ENCODE measurements at places on chromosomes 1 and 21. TPM values are rescaled to one million over a fixed set of nuclear protein-coding genes. Genes with fewer than 3 reads are reported as not detected.

GRCh38 chr1:214602764-214603657 lies at the start of gene CENPF:
CENPF (plus strand) TSS chr1:214603195; CDS start chr1:214613755, 10,560 bp downstream.
- peak; percentile 99 for DNase-seq
- H3K4me3 ChIP-seq, result peak within 1 kb of the TSS; percentile 95
- no peak within 1 kb of the TSS for H3K27ac ChIP-seq
- H3K36me3 ChIP-seq, result peaks cover 11% of the 10 kb centered on the region

- H3K36me3 ChIP-seq, result peaks cover 5% of the 10 kb centered on the region
- H3K27ac ChIP-seq, result no peak overlapping the region
- no peak for DNase-seq
- H3K4me3 ChIP-seq, result peak overlapping the region; percentile 90
- peaks cover 15% of the 10 kb centered on the region for H3K27me3 ChIP-seq
- peaks cover 11% of the 10 kb centered on the region for H3K4me1 ChIP-seq
Measured at GRCh38 chr1:29236712-29237128, 398 bp downstream of the PTPRU start.

GRCh38 chr1:81820765-81821164 lies 20.0 kb downstream of the ADGRL2 start:
- no peak overlapping the region for H3K27ac ChIP-seq
- H3K4me1 ChIP-seq, result peaks cover 7% of the 10 kb centered on the region
- no peak overlapping the region for H3K4me3 ChIP-seq
- DNase-seq, result no peak
- no peaks in the 10 kb centered on the region for H3K27me3 ChIP-seq
- H3K36me3 ChIP-seq, result no peaks in the 10 kb centered on the region

- H3K27ac ChIP-seq, result no peak overlapping the region
- H3K36me3 ChIP-seq, result no peaks in the 10 kb centered on the region
- H3K4me3 ChIP-seq, result no peak overlapping the region
- H3K27me3 ChIP-seq, result no peaks in the 10 kb centered on the region
- no peaks in the 10 kb centered on the region for H3K4me1 ChIP-seq
- DNase-seq, result no peak
Measured at GRCh38 chr1:57672346-57673140, 248.7 kb upstream of the DAB1 start.

DNA sequence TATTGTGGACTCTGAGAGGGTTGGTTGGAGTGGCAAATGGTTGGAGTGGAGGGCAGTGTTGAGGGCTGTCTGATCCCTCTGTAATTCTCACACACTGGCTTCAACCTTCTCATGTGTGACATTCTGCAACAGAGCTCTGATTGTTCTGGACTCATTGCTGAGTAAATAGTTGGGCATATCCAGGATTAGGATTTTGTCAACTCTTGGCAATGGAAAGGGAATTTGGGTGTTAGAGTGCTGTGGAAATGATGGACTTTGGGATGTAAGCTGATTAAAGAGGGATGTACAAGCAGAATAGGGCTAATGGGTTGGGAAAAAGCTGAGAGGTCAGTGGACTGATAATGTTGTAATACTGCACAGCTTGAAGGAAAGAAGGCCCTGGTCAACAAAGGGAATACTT lies 16.5 kb downstream of the TLCD4 start:
- no peak overlapping the region for H3K27ac ChIP-seq
- no peaks in the 10 kb centered on the region for H3K27me3 ChIP-seq
- no peak overlapping the region for H3K4me3 ChIP-seq
- no peak for DNase-seq

GRCh38 chr1:164524810-164525209 lies 34.2 kb upstream of the PBX1 start:
- no peak overlapping the region for H3K4me3 ChIP-seq
- H3K27me3 ChIP-seq, result no peaks in the 10 kb centered on the region
- H3K4me1 ChIP-seq, result no peaks in the 10 kb centered on the region
- H3K36me3 ChIP-seq, result peaks cover 14% of the 10 kb centered on the region
- no peak overlapping the region for H3K27ac ChIP-seq

GRCh38 chr1:91784191-91784590 lies 101.8 kb downstream of the TGFBR3 start:
- H3K27me3 ChIP-seq, result no peaks in the 10 kb centered on the region
- no peak overlapping the region for H3K27ac ChIP-seq
- H3K4me1 ChIP-seq, result no peaks in the 10 kb centered on the region
- no peak for DNase-seq

GRCh38 chr1:44284184-44284583 lies 70.9 kb downstream of the ERI3 start:
- H3K36me3 ChIP-seq, result peaks cover 9% of the 10 kb centered on the region
- no peak overlapping the region for H3K4me3 ChIP-seq
- no peak overlapping the region for H3K27ac ChIP-seq
- H3K27me3 ChIP-seq, result no peaks in the 10 kb centered on the region
- DNase-seq, result no peak
- no peaks in the 10 kb centered on the region for H3K4me1 ChIP-seq

DNA sequence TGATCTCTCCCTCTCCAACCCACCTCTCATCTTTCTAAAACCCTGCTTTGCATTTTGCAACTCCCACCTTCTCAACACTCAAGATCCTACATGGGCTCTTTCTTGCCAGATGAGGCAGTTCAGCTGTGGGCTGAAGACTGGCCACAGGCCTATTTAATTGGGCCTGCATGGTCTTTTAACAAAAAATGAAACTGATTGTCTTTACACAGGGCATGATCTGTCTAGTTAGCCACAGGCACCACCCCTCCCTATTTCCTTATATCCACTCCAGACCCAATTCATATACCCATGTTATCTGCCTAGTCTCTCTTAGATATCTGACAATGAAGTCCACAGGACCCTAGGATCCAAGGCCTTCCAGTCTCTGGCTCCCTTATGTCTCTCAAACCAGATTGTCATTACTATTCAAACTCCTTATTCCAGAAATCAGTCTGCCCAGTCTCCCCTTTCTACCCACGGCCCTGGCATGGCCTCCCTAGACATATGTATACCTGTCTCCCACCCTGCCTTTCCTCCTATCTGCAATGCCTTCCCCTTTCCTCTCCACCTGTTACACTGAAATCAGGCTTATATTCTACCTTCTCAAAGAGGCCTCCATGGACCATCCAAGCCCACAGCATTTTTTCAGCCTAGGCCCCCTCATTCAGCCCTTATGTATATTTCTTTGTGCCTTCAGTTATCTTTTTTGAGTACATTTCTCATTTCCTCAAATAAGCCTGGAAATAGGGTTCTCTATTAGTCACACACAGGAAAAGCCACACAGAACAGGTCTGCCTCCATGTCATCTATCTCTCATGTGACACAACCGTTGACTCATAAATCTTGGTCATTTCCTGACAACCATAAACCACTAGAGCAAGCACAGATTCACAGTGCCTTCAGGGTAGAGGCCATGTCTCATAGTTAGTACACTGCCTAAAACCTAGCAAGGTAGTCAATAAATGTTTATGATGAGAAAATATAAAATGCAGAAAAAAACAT lies 39.0 kb downstream of the LPAR3 start:
- DNase-seq, result no peak
- no peaks in the 10 kb centered on the region for H3K4me1 ChIP-seq
- H3K27ac ChIP-seq, result no peak overlapping the region
- no peak overlapping the region for H3K4me3 ChIP-seq

GRCh38 chr1:83626603-83627002 lies 372.3 kb downstream of the TTLL7 start:
- DNase-seq, result no peak
- no peaks in the 10 kb centered on the region for H3K36me3 ChIP-seq
- no peak overlapping the region for H3K4me3 ChIP-seq
- no peak overlapping the region for H3K27ac ChIP-seq
- no peaks in the 10 kb centered on the region for H3K4me1 ChIP-seq

- no peak for DNase-seq
- no peak overlapping the region for H3K27ac ChIP-seq
- no peaks in the 10 kb centered on the region for H3K27me3 ChIP-seq
Measured at GRCh38 chr1:10546896-10547295, 72.1 kb downstream of the PEX14 start.

- H3K4me1 ChIP-seq, result no peaks in the 10 kb centered on the region
- peak overlapping the region; percentile 79 for H3K4me3 ChIP-seq
- peaks cover 2% of the 10 kb centered on the region for H3K27me3 ChIP-seq
Measured at GRCh38 chr21:25639551-25640201, 618 bp downstream of the JAM2 start.

Gene GRIK3
- 1.7 TPM for total RNA-seq
